Right lobe of liver (tissue), 6 donors: ENCODE measurements at places on chromosomes 3 and 15. TPM values are rescaled to one million over a fixed set of nuclear protein-coding genes. Genes with fewer than 3 reads are reported as not detected.

The SLC7A14 gene
- total RNA-seq: not detected

The MAGEF1 gene
- total RNA-seq: 8.9 TPM

The COX17 gene
- 40.8 TPM for total RNA-seq

The ALPK3 gene
- 5.2 TPM for total RNA-seq

The PP2D1 gene
- not detected for total RNA-seq

GRCh38 chr3:40768536-40768935 lies 243.8 kb downstream of the ZNF621 start:
- DNase-seq: no peak

- DNase-seq: no peak
Measured at GRCh38 chr15:67084561-67084960, 19.2 kb downstream of the SMAD3 start.

GRCh38 chr15:75213768-75214221 lies 12.1 kb downstream of the C15orf39 start:
- no peak for DNase-seq

DNA sequence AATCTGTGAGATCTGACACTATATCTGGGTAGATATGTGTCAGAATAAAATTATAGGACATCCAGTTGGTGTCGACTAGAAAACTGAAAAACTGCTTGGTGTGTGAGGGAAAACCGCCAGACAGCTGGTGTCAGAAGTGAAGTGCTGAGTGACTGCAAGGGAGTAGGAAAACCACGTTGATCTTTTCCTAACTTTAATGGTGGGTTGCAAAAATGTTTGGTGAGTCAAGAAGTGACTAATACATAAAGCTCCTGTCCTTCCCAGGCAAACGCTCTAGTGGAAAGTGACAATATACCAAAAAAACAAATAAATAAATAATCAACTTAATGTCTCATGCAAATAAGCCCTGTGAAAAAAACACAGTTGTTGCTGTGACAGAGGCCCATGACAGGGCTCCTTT lies 7.3 kb upstream of the CD96 start:
- no peak for DNase-seq

- DNase-seq: no peak
Measured at GRCh38 chr15:68829068-68829467, 8.4 kb upstream of the ANP32A start.

- DNase-seq: no peak
Measured at GRCh38 chr3:114171677-114172076, 7.2 kb downstream of the DRD3 start.
